ENCODE measurements at places on chromosomes 1 and 21.

- peak; percentile 62 for DNase-seq
Observed at GRCh38 chr21:37072274-37072987, 440 bp downstream of the PIGP start.

GRCh38 chr1:202683029-202683428 is 27.2 kb downstream of the SYT2 start:
- DNase-seq: no peak

GRCh38 chr1:204325944-204326343 is 33.8 kb downstream of the PLEKHA6 start:
- DNase-seq: no peak

- no peak for DNase-seq
Observed at GRCh38 chr1:221939607-221940006, 197.7 kb upstream of the DUSP10 start.

GRCh38 chr1:16158993-16159831 is 3.3 kb upstream of the EPHA2 start:
- peak; percentile 97 for DNase-seq

DNA sequence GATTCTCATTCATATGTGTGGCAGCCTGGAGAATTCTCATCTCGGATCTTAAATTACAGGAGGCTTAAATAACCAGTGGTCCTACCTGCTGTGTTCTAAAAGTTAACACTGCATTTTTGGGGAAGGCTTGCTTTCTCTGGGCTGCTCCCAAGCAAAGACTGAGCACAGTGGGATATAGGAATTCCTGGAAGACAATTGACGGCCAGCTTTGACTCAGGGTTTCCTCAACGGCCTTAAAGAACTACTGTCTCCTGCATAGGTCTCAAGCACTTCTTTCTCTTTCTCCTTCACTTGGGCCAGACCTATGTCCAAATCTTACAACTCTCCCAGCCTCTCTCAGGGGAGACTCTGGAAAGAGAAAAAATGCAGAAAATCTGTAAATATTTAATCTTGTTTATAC is 1.0 kb upstream of the KRTAP13-3 start:
- no peak for DNase-seq

GRCh38 chr1:6391951-6392808 is 1.4 kb downstream of the ACOT7 start:
- peak; percentile 22 for DNase-seq

GRCh38 chr1:205432116-205432515 is 10.3 kb upstream of the LEMD1 start:
- DNase-seq: no peak

GRCh38 chr1:55712148-55712547 is 497.0 kb upstream of the USP24 start:
- no peak for DNase-seq

- no peak for DNase-seq
Observed at GRCh38 chr1:111647736-111648135, 28.1 kb downstream of the RAP1A start.

DNA sequence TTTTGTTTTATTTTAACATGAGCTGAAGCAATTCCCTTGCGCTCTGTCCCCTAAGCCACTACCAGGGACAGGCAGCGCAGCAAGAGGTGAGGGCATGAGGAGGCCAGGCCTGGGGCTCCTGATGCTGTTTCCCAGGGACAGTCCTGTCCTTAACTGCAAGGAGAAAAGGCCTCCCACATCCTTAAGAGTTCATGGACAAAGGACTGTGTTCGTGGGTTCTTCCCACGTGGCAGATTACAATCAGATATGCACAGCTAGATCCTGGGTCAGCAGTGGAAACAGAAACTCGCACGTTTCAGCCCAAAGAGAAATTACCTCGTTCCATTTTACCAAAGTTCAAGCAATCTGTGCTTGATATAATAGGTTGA is 85.8 kb downstream of the MIS18A start:
- DNase-seq: no peak

DNA sequence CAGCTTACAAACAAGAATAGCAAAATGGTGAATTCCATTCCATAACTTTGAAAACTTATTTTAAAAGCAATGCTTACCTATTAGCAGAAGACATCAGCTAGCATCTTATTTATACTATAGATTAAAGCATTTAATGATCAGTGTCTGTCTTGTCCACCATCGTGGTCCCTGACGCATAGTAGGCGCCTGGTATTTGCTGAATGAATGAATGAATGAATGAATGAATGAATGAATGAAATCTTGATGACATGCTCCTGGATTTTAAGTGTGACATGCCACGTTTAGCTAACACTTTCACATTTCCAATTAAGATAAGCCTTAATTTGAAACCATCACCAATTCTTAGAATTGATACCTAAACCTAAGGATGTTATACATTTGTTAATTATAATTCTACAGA is 39.9 kb downstream of the COP1 start:
- no peak for DNase-seq

DNA sequence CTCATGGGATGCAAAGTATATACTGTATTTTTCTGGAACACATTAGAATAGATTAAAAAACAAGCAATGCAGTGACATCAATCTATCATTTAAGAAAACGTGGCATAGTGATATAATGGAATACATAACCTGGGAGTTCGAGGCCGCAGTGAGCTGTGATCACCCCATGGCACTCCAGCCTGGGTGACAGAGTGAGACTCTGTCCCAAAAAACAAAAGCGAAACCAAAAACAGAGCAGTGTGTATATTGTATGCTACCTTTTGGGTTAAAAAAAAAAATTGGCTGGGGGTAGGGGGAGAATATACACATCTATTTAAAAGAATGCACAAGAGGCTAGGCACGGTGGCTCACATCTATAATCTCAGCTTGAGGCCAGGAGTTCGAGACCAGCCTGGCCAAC is 13.5 kb downstream of the SLC2A1 start:
- DNase-seq: no peak

DNA sequence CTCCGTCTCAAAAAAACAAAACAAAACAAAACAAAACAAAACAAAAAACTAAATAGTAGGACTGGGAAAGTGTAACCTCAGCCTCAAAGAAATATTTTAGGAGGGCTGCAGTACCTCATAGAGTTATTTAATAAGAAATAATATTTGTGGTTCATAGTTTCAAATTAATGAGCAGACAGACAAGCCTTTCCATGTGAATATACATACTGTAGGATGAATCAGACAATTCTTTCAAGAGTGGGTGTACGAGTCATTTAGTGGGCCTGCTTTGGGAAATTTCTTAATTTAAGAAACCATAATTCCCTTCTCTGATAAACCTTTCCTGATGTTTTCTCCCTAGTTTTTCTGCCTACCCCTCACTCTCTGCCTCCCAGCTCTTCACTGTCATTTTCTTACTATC is 52.5 kb downstream of the CDC14A start:
- peak; percentile 17 for DNase-seq

DNA sequence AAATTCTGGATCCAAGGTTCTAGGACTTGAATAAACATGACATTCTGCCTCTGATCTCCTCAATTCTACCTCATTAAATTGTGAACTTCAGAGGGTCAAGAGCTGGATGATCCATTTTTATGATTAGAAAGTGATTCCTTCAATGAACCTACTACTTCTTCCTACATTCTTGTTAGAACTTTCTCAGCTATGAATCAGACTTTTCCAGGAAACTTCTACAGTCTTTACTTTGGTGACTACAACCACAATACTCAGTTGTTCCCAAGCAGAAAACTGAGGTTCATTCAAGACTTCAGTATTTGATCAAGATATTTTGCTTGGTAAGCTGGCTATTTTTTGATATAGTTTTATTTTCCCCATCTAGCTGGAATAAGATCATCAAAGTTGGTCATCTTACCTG is 51.4 kb downstream of the CDC7 start:
- DNase-seq: no peak

Measured in epithelial cell of esophagus (primary cell).